ENCODE measurements at places on chromosomes 6 and 20. TPM values are rescaled to one million over a fixed set of nuclear protein-coding genes. Genes with fewer than 3 reads are reported as not detected.

Gene JPH2
- 0.42 TPM for total RNA-seq

Gene TXLNB
- 0.37 TPM for total RNA-seq

Gene SEMG1
- not detected for total RNA-seq

Gene SLC17A1
- total RNA-seq = not detected

Gene SLA2
- total RNA-seq = 42.4 TPM

Gene C6orf15
- not detected for total RNA-seq

Gene SYCP2
- 6.7 TPM for total RNA-seq

Gene NRSN1
- not detected for total RNA-seq

Gene RAB22A
- total RNA-seq = 11.6 TPM

Gene MYO6
- 3.2 TPM for total RNA-seq

Gene RSPH4A
- total RNA-seq = not detected

Gene KHDC1
- 5.1 TPM for total RNA-seq
